ENCODE measurements at places on chromosomes 2 and 18. TPM values are rescaled to one million over a fixed set of nuclear protein-coding genes. Genes with fewer than 3 reads are reported as not detected.

- DNase-seq: no peak
Observed at GRCh38 chr18:63099091-63099840, 220.3 kb downstream of the BCL2 start.

DNA sequence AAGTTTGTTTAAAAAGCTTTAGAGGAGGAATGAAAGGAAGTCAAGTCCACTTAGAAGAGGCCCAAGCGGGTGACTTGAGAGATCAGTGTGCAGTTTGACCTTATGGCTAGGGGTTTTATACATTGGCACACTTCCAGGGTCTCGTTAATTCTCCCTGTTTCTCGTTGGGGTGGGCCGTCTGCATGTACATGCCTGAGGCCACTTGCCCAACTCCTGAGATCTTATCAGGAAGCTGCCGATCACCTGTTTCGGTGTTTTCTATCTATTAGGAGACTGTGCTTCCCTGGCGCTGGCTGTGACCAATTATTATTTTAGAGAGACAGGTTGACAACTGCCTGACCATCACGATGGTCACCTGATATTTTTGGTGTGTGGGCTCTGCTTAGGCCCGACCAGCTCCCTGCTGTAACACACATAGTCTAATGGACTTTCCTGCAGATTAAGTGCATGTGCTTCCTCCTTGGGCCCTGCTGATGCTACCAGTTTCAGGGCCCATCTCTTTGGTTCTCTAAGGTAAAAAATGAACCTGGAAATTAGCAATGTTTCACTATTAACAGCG is 31.0 kb upstream of the MSH6 start:
- no peak for DNase-seq

GRCh38 chr2:45191976-45192375 is 182.7 kb upstream of the SIX2 start:
- DNase-seq: no peak

DNA sequence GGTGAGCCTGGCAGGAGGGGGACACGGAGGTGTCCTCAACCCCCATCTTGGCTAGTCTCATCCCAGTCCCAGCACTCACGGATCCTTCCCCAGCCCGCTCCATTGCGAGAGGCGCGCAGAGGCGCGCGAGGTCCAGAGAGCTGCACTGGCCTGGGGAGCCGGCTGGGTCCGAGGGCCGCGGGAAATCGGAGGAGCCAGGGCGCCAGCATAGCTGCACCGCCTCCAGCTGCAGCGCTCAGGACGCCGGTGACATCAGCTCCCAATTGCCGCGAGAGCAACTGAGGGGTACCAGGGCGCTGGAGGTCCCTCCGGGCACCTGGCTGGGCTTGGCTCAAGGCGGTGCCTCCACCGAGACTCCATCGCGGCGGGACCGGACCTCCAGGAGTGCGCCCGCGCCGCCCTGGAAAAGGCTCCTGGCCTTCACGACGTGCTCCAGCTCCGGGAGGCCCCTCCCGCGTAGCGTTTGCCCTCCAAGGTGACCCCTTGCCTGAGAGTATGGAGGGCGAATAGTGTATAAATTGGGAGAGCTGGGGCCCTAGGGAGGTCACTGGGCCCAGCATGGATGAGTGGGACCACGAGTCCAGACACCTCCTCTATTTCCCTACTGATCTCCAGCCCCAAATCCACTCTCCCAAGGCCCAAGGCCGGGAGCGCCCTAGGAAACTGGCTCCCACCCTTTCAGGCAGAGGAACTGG is 5.5 kb downstream of the RTKN start:
- no peak for DNase-seq

FOXD4L1 gene
- not detected for total RNA-seq

GRCh38 chr2:101714118-101714517 is 16.6 kb downstream of the MAP4K4 start:
- no peak for DNase-seq

DNA sequence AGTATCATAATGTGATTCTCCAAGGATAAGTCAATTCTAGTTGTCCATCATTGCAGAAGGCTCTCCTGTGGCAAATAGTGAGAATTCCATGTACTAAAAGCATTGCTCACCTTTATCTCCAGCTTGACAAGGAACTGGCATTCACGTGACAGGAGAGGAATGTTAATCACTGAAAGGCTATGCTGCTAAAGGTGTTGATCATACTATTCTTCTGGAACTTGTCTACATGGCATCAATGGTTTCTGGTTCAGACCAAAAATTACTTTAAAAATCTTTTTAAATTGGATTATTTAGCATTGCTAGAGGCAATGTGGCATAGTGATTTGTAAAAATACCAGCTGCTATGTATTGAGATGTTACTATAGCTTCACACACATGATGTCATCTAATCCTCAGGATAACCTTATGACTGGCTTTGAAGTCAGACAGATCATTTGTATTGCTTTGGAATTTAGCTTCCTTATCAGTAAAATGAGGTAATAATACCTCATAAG is 414.4 kb downstream of the MTX2 start:
- DNase-seq: no peak

DNA sequence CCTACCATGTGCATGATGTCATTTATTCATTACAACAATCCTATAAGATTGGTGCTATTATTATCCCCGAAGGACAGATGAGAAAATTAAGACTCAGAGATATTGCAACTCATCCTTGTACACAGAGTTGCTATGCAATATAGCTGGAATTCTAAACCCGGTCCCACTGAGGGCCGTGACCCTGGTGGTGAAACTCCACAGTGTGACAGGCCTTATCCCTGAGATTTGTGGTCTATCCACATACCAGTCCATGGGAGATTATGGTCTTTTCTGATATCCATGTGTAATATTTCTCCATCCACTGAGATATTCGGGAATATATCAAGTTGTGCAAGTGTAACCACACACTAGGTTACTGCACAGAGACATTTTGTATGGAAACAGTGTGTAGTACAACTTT is 305.2 kb downstream of the TXNL1 start:
- no peak for DNase-seq

TRAK2 gene
- total RNA-seq: 19.2 TPM

CCL20 gene
- total RNA-seq: not detected

ERICH2 gene
- total RNA-seq: not detected

- no peak for DNase-seq
Observed at GRCh38 chr2:174399171-174399570, 3.6 kb downstream of the SCRN3 start.

MRPL53 gene
- 42.4 TPM for total RNA-seq

DNA sequence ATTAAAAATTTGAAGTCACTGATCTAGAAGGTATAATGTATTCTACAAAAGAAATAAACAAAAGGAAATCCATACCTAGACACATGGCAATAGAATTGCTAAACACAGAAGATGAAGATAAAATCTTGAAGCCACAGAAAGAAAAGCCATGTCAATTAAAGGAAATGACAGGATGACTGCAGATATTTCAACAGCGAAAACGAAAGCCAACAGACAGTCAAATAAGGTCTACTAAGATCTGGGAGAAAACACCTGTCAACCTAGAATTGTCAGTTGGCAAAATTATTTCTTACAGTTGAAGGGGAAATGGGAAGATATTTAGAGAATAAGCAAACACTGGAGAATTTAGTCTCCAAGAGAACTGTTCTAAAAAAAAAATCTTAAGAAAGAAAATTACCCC is 39.2 kb downstream of the NETO1 start:
- DNase-seq: no peak

GRCh38 chr18:26941584-26941983 is 76.1 kb upstream of the AQP4 start:
- DNase-seq: no peak

MEP1B gene
- total RNA-seq: not detected

GRCh38 chr2:12479065-12479601 is 237.6 kb upstream of the TRIB2 start:
- DNase-seq: no peak

DNA sequence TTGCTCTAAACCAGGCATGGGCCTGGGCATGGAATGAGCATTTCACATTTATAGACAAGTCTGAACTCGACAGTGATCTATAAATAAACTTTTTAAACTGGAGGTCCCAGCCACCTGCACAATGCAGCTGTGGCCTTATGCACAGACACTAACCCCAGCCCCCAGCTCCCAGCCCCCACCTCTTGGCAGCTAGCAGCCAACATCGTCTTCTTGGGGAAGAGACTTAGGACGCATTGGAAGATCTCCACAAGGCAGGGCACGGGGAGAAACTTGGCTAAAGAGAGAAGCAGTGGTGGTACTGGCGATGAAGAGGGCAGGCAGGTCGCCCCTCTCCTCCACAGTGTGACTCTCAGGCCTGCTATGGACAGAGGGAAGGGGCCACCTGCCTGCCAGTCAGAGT is 213.2 kb downstream of the ANAPC1 start:
- no peak for DNase-seq

DNA sequence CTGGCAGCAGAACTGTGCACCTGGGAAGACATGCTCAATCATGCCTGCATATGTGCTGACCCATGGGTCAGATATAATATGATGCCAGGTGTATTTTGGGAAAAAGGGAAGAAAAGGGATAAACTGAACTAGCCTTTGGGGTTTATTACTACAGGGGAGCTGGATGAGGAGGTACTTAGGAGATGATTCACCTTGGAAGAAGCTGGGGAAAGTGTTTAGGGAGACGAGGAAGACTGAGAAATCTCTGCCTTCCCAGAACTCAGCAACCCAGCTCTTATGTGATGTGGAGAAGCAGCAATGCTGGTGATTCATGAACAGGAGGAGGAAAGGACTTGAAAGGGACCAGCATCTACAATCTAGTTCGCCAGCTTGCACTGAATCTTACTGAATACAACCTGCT is 110.2 kb downstream of the BARD1 start:
- DNase-seq: no peak

- no peak for DNase-seq
Observed at GRCh38 chr18:6878556-6879297, 149.2 kb downstream of the ARHGAP28 start.

GKN2 gene
- not detected for total RNA-seq

HOXD13 gene
- total RNA-seq: not detected

GRCh38 chr2:177909962-177910361 is 162.6 kb downstream of the PDE11A start:
- no peak for DNase-seq

DNA sequence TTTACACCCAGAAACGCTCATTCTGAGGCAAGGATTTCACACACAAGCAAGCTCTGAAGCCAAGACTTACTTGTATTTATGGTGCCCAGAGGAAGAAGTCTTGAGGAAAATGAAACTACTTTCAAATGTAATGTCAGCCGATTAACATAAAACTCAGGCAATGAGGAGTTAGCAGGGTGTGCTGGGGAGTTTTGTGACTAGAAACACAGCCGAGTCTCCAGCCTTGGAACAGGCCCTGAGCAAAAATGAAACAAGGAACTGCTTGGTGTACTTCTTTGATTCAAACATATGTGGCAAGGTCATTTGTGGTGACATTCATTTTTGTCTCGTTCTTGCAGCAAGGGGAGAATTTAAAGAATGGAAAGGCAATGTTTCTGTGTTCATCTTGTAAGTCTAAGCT is 4.5 kb downstream of the DYTN start:
- no peak for DNase-seq

HNMT gene
- 2.1 TPM for total RNA-seq

DNA sequence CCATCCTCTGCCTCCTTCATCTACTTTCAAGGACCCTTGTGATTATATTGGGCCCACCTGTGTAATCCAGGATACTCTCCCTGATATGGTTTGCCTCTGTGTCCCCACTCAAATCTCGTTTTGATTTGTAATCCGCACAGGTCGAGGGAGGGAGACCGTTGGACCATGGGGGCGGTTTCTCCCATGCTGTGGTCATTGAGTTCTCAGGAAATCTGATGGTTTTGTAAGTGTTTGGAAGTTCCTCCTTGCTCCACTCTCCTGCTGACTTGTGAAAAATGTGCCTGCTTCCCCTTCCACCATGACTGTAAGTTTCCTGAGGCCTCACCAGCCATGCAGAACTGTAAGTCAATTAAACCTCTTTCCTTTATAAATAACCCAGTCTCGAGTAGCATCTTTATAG is 42.0 kb upstream of the EML6 start:
- no peak for DNase-seq

DNAH6 gene
- total RNA-seq: 0.05 TPM

- DNase-seq: no peak
Observed at GRCh38 chr18:27081701-27082100, 103.4 kb downstream of the CHST9 start.

ITPRIPL1 gene
- 14.1 TPM for total RNA-seq

CD226 gene
- 151 TPM for total RNA-seq

- DNase-seq: no peak
Observed at GRCh38 chr2:21070341-21071257, 26.7 kb upstream of the APOB start.

TEX44 gene
- total RNA-seq: not detected

GRCh38 chr2:36834731-36835524 is 131.4 kb downstream of the STRN start:
- no peak for DNase-seq

DNA sequence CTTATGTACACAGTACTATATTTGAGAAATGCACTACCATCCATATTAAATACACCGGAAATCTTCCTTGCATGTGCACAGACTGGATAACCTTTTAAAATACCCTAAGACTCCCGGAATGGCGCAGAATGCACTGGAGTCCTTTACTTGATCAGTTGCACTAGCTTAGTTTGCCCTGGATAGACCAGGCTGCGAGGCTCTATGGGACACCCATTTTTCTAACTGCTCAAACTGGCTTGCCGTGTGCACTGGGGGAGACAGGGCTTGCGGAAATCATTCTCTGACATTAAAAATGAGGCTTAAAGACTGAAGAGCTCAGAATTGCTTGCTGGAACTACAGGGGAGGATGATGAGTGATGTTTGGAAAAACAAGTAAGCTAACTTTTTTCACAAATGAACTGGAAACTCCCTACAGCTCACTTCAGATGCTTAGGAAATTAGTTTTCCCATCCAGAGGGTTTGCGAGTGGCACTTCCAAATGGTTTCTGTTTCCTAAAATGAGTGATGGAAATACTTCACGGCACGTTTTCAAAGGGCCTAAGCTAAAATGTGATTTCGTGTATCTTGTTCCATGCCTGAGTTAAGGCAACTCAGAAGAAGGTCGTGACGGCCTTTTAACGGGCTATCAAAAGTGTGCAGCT is 2.7 kb downstream of the NCK2 start:
- DNase-seq: peak; percentile 47

- DNase-seq: no peak
Observed at GRCh38 chr2:162030363-162031190, 43.4 kb downstream of the DPP4 start.

GAD1 gene
- not detected for total RNA-seq

UGT1A10 gene
- not detected for total RNA-seq

DNA sequence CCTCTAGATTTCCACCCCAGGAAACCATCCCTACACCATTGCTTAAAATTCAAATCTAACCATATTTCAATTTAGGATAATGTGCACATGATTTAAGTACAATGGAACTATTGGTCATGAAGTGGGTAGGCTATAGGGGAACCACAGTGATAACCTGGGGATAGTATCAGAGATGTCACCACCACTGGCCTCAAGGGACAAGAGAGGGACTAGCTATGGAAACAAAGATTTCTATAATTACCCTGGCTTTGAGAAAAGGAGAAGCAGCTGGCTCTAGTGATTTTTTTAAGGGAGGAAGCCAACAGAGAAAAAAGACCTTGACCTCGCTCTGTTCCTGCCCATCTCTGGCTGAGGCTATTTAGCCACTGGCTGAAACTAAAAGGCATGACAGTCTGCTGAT is 132.0 kb downstream of the MEP1B start:
- DNase-seq: no peak

All from natural killer cell (primary cell).